ENCODE measurements at places on chromosomes 3 and 15.

- DNase-seq: no peak
Measured at GRCh38 chr3:4898454-4899313, 80.6 kb upstream of the BHLHE40 start.

DNA sequence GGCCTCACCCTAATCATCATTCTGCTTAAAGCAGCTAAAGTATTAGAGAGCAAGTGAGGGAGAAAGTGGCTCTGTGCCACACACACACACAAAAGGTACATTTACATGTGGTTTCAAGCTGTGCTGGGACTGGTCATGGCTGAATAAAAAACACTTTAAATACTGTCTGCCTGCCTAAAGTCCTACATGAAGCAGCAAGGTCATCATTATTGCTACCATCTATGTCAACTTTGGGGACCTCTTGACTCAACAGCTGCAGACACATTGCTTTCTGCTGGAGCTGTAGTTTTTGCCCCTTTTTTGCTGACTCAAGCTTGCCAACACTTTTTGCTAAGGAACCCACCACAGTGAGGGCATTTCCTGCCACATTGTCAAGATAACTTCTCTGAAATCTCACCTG is 1237.9 kb downstream of the ROBO2 start:
- DNase-seq: no peak

- no peak for DNase-seq
Measured at GRCh38 chr3:177179281-177180067, 17.8 kb downstream of the TBL1XR1 start.

GRCh38 chr3:101943029-101943428 is 93.7 kb downstream of the NFKBIZ start:
- peak; percentile 10 for DNase-seq

DNA sequence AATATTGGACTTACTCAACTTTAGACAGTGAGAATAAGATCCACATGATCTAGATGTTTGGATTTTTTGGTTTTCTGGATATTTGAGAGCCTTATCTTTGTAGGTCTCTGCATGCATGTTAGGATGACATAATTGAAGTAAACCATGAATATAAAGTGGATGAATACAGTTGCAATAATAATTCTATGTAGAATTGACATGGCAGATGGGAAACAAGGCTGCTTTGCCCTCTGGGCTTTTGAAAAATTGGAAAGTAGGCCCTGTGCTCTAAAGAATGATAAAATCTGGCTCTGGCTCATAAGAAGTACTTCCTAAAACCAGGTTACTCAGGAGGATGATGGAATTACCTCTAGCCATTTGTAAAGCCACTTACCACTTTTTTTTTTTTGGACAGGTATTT is 86.9 kb downstream of the ZNF609 start:
- DNase-seq: no peak

- DNase-seq: no peak
Measured at GRCh38 chr3:14145670-14146380, 21.0 kb downstream of the TMEM43 start.

- no peak for DNase-seq
Measured at GRCh38 chr3:43959498-43960447, 269.0 kb downstream of the ABHD5 start.

DNA sequence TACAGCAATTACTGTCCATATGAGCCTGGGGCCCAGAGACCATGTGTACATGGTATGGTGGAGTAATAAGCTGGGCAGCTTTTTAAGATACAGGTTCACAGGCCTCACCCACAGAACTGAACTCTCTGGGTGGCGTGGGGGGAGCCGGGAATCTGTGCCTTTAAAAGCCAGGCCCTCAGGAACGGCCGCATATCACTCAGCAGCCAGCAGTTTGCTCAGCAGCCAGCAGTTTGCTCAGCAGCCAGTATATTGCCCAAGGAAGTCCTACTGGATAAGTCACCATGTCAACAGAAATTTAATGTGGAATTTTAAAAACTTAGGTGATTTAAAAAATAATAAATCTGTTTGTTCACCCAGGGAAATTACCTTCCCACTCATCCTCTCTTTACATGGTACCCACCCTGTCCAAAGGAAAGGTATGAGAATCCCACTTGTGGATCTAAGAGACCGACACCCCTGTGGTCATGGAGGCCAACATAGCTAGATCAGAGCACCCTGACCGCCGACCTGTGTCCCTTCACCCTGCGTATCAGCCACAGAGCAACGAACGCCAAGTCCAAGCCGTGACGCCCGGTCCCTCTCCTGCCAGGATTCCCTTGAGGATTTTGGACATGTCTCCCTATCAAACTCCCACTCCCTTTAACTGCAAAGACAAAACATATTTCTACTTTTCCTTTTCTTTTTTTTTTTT is 95.7 kb upstream of the CHRM5 start:
- no peak for DNase-seq

DNA sequence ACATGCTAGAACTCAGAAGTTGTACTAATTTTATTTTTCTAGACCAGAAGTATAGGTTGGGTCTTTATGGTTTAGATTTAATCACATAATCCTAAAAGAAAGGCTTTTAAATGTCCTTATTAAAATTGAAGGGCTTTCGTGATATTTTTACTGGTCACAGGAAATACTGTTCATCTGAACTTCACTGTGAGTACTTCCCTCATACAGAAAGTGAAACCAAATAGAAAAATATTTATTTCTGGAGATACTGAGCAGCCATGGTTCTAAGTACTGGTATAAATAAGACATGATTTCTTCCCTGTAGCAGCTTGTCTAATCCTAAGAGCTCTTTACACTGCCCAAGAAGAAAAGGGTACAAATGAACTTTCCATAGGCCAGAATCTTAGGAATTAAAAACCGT is 2.0 kb downstream of the SNRK start:
- no peak for DNase-seq

DNA sequence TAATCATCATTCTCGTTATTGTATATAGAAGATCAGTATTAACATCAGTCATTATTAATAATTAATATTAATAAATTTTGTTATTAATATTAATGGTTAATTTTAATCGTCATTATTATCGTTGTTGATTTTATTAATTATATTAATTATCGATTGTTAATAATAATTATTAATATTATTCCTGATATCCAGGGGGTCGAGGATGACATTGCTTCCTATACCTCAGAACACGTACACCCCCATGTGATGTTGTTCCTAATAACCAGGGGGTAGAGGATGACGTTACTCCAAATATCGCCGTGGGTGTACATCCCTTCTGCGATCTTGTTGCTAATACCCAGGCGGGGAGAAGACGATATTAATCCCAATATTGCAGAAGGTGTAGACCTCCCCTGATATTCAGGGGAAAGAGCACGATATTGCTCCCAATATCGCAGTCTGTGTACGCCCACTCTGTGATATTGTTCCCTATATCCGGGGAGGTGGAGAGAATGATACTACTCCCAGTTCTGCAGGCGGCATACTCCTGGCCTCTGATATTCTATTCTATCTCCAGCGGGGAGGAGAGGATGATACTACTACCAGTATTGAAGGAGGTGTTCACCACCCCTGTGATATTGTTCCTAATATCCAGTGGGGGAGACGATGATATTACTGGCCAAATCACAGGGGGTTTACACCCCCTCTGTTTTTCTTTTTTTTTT is 22.3 kb upstream of the BMF start:
- DNase-seq: no peak

- DNase-seq: no peak
Measured at GRCh38 chr3:40605960-40606359, 81.2 kb downstream of the ZNF621 start.

DNA sequence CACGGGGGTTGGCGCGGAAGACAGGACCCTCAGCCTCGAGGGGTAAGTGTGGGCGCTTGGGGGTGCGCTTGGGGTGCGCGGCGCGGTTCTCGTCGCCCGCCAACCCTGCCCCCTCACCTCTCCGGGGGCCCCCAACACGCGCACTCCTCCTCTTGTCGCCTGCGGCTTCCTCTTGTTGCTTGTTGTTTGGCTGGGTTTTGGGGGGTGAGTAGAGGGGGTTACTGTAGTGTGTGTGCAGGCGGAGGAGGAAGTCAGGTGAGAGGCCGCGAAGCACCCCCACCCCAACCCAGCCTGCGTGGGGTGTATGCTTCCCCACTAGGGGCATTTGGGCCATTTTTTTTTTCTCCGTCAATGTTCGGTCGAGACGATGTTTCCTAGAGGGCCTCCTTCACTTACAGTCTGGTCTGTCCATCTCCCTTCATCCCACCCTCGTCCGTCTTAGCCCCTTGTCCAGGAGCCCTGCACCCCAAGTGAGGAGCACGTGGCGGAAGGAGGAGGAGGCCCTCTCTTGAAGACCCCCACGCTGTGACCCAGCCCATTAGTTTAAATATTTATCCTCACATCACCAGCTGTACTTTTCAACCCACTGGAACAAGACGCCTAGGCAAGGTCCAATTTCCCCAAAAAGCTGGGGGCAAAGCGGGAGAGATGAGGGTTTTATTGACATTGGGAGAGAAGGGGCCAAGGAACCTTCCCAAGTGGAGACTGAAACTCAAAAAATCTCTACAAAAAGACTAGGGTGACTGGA is 20.4 kb upstream of the SATB1 start:
- DNase-seq: peak; percentile 84

GRCh38 chr3:52070724-52071621 is 14.6 kb upstream of the DUSP7 start:
- no peak for DNase-seq

GRCh38 chr3:157930000-157930780 is 176.0 kb downstream of the SHOX2 start:
- no peak for DNase-seq

GRCh38 chr15:79403501-79403900 is 28.6 kb upstream of the MINAR1 start:
- DNase-seq: no peak

- no peak for DNase-seq
Measured at GRCh38 chr3:29245441-29245840, 35.4 kb upstream of the RBMS3 start.

DNA sequence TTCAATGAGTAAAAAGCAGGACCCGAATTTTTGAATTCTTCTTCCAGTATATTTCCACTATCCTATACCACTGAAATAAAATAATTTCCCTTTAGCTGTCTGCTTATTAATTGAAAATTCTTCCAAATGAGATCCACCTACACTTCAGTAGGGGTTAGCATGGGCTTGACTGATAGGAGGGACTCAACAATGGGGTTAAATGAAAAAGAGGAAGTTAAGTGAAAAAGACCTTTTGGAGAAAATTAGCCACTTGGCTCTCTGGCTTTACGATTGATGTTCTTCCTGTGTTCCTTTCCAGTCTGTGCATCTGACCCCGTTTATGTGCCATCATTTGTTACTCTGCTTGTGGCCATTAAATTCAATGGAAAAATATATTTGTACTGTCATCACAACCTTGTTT is 54.0 kb upstream of the GCNT3 start:
- DNase-seq: no peak

GRCh38 chr3:58665405-58665804 is 1.2 kb downstream of the FAM3D start:
- no peak for DNase-seq

DNA sequence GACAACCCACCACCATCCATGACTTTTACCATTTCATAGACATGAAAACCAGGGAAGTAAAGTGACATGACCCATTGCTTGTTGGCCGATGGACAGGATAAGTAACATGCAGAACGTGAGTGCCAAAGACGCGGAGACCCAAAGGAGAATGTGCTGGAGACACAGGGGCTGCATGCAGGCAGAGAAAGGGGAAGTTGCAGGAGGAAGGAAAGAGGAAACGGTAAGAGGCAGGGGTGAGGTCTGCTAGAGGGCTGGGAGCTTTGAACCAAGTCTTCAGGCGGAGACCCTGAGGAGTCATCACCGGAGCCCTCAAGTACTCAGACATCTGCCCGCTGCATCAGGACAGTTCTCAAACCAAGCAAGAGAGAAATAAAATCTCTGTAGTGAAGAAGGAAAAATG is 34.9 kb downstream of the MAGEF1 start:
- DNase-seq: no peak

DNA sequence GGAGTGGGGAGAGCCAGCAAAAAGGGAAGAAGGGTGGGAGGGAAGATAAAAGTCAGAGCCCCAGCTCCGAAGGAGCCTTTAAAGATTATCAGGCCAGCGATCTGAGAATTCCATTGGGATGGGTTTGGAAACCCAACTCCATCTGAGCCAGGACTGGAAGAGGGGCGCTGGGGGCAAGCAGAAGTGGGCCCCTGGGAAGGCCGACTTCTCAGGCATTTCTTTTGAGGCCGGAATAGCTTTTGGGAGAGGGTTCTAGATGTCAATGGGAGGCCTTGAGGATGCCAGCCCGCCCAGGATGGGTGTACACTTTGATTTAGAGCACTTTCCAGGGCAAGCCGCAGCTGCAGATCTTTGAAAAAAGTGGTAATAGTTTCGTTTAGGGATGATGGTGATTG is 6.6 kb upstream of the SOX2 start:
- no peak for DNase-seq

DNA sequence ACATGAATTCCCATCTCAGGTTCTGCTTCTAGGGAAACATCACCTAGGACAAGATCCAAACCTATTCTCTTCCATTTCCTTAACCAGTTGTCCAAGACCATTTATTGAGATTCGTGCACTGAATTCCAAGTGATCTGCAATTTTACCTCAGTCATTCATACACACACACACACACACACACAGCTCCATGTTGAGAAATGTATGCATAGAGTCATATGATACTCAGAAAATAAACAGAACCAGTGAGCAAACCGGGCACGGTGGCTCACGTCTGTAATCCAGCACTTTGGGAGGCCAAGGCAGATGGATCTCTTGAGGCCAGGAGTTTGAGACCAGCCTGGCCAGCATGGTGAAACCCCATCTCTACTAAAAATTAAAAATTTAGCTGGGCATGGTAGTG is 6.1 kb upstream of the KPNA1 start:
- no peak for DNase-seq

GRCh38 chr3:125175295-125176078 is 37.1 kb downstream of the SLC12A8 start:
- no peak for DNase-seq

GRCh38 chr3:172132159-172132586 is 92.8 kb downstream of the FNDC3B start:
- DNase-seq: no peak

DNA sequence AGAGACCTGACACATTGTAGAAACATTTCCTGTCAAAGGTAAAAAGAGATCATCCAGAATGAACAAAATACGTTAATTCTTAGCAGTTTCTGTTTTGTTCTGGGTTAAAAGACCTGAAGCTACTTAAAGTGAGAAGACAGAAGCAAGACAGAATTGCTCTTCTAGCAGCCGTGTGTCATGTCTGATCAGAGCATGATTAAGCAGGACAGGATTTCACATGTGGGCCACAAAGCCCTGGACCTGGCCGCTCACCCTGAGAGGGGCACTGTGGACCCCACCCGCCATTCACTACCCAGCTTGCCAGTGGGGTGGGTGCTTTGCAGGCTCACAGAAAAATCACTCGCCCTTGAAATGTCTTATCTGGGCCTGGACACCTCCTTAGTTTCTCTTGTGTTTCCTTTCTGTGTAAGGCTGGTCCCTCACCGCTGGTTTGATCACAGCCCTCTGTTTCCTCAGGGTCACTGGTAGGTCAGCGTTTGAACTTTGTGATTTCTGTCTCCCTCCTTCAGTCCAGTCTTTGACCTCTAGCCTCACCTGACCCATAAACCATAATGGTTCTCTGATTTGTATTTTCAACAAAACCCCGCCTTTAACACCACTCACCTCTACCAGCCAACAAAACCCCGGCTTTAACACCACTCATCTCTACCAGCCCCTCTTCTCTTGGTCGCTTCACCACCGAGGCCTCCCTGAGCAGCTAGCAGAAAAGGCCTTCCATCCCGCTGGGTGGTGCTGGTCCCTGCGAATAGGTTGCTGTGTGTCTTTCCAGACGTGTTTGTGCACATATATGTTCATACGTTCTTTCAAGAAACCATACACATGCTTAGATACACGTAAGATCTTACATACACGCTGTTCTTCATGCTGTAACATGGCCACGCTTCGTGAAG is 185.0 kb downstream of the OR4M2 start:
- DNase-seq: peak; percentile 28

- no peak for DNase-seq
Measured at GRCh38 chr3:106119614-106120082, 250.8 kb upstream of the CBLB start.

- DNase-seq: no peak
Measured at GRCh38 chr15:90710436-90711027, 6.6 kb upstream of the BLM start.

Data from CD4-positive, alpha-beta T cell treated with Interleukin-6 for 4 hours (primary cell).